Liver (tissue), 10 donors: ENCODE measurements at places on chromosomes 3 and 15.

GRCh38 chr3:175121225-175121624, 262.1 kb downstream of the NAALADL2 start:
- peak; percentile 32 for DNase-seq

DNA sequence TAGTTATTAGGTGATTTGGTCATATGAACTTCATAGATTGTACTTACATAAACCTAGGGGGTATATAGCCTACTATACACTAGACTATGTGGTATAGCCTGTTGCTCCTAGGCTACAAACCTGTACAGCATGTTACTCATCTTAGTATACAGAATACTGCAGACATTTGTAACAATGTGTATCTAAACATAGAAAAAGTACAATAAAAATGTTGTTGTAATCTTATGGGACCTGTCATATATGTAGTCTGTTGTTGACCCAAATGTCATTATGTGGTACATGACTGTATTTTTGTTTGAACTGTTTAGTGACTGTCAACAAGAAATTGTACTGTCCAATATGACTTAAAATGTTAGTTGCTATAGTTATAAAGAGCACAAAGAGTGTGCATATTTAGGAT, 69.8 kb downstream of the TCF12 start:
- no peak for DNase-seq

GRCh38 chr3:152253514-152253913, 15.2 kb upstream of the MBNL1 start:
- DNase-seq = no peak

GRCh38 chr15:36594556-36595090, 15.2 kb downstream of the CDIN1 start:
- DNase-seq = no peak

DNA sequence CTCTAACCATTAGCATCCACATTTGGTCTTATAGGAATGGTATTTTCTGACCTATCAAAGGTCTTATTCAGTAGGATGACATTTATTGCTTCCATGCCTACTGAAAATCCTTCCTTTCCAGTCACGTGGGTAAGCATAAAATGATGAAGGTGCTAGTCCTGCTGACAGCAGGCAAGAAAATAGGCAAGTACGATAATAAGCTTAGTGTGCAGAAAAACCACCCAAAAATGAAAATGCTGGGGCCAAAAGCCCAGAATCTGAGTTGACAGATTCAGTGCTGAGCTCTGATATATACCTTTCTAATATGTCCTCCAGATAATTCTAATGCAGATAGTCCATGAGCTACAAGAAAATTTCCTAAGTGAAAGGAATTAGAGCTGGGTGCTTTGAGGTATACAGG, 194.8 kb downstream of the WDR72 start:
- DNase-seq = no peak

- no peak for DNase-seq
Measured at GRCh38 chr3:186340204-186340603, 21.8 kb downstream of the DGKG start.

DNA sequence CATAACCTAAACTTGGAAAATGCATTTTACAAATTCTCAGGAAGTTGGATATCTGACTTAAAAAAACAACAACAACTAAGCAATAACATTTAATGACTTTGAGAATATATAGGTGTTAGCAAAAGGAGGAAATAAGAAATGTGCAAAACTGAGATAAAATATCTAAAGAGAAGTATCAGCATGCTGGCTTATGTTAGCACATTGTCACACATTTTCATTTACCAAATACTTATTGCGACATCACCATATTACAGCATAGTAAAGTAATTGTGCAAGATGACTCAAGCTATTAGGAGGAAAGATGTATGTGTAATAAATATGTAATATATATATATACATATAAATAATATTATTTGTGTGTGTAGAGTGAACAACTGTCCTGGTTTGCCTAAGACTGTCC, 9.2 kb downstream of the PTX3 start:
- DNase-seq = no peak

GRCh38 chr3:34449305-34449704, 650.9 kb downstream of the PDCD6IP start:
- no peak for DNase-seq

GRCh38 chr15:66996094-66996493, 69.3 kb upstream of the SMAD3 start:
- no peak for DNase-seq

DNA sequence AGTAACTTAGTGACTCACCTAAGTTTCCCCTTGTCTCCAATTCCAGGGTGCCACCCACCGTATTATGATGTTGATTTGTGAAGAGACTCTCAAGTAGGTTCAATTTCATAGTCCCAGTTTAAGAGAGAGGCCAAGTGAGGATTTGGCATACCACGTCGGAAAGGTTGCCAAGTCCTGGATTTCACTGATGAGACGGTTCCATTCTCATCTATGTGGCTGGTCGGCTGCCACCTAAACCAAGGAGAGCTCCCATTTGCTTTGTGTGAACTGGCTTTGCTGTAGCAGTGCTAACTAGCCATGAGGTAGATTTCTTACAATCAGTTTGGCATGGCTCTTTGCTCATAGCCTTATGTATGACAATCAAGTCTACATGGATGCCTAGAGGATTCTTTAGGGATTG, 653.6 kb downstream of the NLGN1 start:
- DNase-seq = no peak

DNA sequence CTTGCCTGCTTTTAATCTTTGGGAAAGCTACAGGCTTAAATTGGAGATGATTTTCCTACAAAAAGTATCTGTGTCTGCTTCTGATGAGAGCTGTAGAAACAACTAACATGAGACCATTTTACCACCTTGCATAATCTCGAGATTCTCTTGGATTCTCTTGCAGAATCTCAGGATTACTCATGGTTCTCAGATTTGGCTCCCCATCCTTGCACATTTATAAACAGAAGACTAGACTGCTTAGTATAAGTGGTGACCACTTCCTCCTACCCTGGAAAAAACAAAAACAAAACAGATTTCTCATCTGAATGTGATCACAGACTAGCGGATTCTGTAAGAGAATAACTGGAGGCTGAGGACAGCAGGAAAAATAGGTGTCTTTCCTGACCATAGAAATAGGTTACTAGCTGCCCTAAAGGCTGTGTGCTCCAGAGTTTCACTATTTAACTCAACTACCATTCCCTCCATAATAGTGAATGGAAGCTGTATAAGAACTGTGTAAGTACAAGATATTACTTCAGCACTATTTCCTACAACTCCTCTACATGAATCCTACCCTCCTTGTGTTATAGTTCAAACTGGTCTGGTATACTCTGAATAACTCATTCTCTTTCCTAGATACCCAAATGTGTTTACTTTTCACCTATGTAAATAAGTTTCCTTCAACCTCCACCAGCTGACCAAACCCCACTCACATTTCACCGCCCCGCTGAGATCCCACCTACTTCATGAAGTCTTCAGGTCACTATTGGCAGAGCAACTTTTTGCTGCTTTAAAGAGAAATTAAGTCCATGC, 122.2 kb upstream of the C2CD4B start:
- no peak for DNase-seq

DNA sequence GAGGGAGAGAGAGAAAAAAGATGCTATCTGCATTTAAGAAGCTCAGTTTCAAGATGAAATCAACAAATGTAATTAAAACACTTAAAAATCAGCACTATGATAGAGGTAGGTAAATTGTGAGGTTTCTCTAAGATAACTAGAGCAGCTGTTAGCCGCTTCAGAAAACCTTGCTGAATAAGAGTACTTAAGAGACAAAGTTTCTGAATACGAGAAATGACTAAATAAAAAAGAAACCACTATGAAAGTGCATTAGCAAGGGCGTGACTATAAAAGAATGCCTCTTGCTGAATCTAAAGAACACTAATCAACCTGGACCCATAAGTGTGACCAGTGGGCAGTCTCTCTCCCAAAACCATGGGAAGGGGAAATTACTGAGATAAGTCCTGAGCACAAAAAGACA, 41.8 kb downstream of the IQCB1 start:
- no peak for DNase-seq

GRCh38 chr3:21962456-21962855, 211.4 kb upstream of the ZNF385D start:
- DNase-seq = no peak

GRCh38 chr3:50815844-50816243, 141.1 kb downstream of the DOCK3 start:
- no peak for DNase-seq

DNA sequence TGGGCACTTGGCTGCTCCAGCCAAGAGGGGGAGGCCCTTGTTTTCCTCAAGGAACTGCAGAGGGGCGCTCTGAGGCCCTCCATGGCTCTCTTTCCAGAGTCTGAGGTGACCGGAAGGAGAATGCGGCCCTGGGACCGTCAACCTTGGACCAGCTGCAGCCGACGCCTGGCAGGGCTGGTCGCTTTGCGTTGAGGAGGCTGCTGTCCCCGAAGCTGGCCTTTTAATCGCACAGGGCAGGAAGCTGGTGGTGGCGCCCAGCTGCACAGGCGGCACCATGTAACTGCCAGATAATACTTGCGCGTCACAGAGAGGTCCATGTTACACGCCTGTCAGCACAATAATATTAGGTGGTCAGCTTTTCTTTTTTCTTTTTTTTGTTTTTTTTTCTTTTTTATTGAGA, 875 bp upstream of the HLTF start:
- DNase-seq = no peak

- peak; percentile 37 for DNase-seq
Measured at GRCh38 chr15:68300115-68300940, 22.8 kb downstream of the FEM1B start.

DNA sequence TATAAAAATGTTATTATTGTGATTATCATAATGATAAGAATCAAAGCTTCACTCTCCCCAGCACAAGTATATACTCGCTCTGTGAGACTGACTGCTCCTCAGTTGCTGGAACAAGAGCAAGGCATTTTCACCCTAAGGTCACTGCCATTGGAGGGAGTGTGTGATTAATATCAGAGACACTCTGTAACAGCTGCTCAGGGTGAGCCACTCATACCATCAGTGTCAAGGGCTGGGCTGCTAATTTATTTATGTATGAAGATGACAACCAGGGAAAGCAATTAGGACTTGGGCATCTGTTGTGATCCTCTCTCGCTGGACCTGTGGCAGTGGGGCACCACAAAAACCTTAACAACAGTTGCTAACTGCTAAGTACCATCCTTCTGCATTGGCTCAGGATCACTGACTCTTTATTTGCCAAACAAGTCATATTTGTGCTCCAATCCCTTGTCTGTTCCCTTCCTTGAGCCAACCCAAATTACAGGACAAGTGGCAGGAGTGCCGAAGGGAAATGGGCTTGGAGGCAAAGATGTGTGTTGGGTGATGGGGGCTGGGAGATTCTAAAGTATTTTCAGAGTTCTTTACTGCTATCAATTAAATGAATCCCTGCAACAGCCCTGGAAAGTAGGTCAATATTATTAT, 297.5 kb upstream of the STT3B start:
- DNase-seq = no peak

DNA sequence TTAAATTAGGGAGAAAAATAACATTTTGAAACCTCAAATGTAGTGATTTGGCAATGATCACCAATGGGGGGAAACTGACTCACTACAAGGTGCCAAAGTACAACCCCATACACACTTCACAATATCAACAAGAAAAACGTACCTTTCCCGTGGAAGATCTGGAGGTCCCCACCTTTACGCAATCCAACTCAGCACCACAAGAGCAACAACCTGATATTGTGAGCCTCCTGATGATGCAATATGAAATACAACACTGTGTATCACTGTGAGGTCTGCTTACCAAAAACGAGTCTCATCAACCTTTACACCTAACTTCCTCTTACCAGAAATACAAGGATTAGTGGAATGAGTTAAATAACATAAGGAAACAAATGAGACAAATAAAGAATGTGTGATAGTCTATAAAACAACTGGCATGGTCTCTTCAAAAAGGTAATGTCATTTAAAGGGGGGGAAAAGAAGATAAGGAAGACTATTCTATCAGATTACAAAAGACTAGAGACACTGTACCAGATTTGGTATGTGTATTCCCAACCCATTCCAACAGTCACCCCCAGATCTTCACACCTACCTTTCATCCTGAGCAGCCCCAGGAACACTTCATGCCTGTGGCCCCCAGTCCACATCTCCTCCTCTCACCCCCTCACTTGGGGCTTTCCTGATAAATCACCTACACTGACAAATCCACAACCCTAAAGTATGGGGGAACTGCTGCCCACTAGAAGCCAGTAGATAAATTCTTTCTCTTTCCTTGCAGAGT, 27.7 kb downstream of the DLG1 start:
- DNase-seq = no peak

DNA sequence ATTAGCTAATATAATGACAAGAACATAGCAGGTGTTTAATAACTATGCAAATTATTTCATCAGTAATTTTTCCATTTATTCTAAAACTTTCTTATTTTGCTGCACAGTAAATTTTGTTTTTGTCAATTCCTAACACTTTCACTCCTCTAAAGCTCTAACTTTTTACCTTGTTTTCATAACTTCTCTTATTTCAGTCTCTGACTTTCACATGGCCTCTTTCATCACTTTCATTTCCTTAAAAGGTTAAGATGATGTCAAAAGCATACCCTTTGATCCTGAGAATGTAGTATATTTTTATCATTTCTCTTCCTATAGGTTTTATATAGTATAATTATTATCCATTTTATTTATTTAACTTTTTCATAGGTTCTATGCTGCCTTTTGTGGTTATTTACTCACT, 1325.8 kb upstream of the ALCAM start:
- no peak for DNase-seq

DNA sequence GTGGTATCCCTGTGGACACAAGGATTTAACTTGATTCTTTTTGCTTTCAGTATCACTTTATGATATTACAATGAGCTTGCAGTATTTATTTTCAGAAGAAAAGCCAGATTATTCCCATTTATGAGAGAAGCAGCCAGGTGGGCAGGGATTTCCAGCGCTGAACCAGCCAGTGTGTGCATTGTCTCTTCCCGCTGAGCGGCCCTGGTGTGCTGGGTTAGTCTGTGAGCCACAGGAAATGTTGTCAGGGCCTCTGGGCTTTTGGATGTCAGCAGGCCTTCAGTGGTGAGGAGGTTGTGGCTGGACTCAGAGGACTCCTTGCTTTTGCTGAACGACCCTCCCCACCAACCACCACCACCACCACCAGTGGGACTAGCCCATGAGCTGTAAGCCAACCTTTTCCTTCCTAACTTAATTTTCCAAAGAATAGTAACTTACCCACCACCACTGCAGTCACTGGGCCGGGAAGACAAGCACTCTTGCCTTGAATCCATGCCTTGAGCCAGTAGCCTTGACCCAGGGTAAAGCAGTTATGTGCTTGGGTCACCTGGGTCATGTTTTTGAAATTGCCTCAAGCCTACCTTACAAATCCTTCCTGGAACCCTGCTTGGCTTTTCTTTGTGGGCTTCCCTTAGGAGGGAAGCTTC, 33.1 kb downstream of the FLNB start:
- no peak for DNase-seq

- peak; percentile 70 for DNase-seq
Measured at GRCh38 chr15:88605189-88606069, 15.7 kb upstream of the AEN start.

GRCh38 chr3:130897316-130897715, 3.4 kb downstream of the ATP2C1 start:
- DNase-seq = no peak

GRCh38 chr3:45964139-45964538, 20.9 kb downstream of the CXCR6 start:
- DNase-seq = no peak
